ENCODE measurements at places on chromosomes 3 and 15.

GRCh38 chr3:165185707-165186327 lies 10.4 kb downstream of the SLITRK3 start:
- DNase-seq, result peak; percentile 12

DNA sequence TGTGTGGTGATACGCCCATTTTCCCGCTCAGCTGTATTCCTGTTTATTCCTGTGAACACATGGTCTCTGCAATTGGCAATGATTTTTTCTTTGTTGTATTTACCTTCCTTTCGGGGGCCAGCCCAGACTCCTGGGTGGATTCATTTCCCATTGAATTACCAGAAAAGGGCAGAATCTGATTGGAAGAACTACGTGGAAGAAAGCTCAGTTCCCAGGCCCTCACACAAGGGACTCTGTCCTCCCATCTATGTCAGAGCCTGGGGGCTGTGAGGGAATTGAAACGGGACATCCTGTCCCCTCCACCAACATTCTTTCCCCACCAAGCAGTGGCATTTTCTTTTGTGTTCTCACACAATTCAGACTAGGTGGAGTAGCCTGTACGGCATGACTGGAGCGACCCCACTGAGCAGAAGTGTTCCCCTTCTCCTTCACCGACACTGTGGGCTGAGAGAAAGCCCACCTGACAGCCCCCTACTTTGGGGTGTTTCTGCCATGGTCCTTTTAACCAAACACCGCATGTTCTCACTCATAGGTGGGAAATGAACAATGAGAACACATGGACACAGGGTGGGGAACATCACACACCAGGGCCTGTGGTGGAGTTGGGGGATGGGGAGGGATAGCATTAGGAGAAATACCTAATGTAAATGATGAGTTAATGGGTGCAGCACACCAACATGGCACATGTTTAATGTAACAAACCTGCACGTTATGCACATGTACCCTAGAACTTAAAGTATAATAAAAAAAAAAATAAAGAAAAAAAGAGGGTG lies 32.1 kb upstream of the RFTN1 start:
- no peak for DNase-seq

GRCh38 chr15:66670175-66670574 lies 31.9 kb upstream of the SMAD6 start:
- no peak for DNase-seq

- no peak for DNase-seq
These were observed 74.5 kb downstream of the MYLK start for GRCh38 chr3:123809597-123809996.

- DNase-seq, result no peak
These were observed 216.3 kb downstream of the LPP start for GRCh38 chr3:188370081-188370830.

- DNase-seq, result no peak
These were observed 332.3 kb downstream of the ERC2 start for GRCh38 chr3:56135941-56136340.

GRCh38 chr3:70614111-70614510 lies 301.7 kb upstream of the MDFIC2 start:
- no peak for DNase-seq

GRCh38 chr3:146421819-146422759 lies 47.3 kb downstream of the PLSCR2 start:
- DNase-seq, result no peak

DNA sequence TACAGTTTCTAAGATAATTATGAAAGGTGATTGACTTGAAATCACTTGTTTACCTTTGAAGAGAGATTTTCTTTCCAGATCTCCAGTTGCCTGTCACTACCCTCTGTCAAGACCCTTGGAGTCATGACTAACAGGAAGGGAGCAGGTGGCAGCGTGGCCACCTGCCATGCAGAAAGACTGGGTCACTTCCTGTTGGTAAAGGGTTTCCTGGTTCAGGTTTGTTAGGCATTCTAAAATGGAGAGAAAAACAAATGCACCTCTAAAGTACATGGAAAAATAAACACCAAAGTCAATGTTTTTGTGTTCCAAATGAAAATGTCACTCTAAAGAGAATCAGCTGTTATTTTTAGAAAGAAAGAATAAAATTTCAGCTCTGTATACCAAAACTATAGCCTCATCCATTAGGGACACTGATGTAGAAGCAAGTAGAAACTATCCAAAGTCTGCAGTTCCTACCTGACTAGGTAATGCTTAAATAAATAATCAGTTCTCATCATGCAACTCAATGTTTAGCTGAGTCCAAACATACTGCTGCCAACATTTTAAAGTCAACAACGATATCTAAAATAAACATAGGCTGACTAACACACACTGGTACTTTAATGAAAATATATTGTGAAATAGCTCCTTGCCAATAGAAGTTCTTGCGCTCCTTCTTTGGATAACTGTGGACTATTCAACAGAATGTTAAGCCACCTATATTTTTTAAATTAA lies 23.9 kb upstream of the TM4SF1 start:
- DNase-seq, result no peak

DNA sequence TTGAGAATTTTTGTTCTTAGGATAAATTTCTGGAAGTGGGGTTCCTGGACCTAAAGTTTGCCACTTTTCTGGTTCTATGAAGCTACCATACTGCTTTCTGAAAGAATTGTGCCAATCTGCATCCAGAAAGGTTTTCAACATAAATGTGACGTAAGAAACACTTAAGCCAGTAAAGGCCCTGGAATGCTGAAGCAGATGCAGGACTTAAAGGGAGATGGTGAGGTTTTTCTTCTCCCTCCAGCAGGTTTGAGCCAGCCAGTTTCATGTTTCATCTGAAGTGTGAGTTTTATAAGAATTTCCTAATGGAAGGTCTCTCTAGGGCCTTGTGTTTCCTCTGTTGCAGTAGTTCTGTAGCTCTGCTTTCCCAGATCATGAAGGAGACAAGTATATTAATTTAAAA lies 33.1 kb downstream of the ZNF592 start:
- no peak for DNase-seq

DNA sequence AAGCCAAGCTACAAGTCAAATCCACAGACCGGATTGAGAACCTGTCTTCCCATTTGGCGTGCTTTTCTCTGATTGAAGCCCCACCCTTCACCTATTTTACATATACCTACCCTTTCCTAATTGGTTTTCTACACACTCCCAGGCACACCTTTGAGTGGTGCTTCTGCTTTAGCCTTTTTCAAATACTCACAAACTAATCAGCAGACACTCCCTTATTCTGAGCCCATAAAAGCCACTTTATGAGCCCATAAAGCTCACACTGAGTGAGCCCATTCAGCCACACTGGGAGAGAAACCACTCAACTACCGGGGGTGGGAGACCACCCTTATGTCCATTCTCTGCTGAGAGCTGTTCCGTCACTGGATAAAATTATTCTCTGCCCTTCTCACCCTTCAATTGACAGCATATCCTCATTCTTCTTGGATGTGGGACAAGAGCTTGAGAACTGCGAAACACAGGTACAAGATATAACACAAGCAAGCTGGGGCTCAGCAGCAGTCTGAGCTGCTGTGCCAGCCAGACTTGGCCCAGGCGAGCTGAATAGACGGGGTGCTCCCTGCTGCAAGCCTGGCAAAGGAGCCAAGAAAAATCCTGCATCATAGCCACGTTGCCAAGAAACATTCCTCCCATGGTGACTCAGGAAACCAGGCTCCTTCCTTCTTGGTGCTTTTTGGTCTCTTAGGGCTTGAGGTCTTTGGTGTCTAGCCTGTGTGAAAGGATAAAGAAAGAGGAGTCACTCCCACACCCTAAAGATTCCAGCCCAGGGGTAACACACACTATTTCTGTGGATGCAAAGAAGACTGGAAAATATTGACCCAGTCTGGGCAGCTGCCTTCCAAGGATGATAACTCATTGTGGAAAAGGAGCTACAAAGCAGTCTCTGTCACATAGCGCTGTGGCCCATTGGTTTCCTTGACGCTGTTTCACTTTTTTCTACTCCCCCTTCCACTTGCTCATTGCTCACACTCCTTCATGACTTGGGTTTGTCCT lies 609.7 kb downstream of the MCTP2 start:
- no peak for DNase-seq

GRCh38 chr3:42498034-42498433 lies 4.4 kb upstream of the VIPR1 start:
- DNase-seq, result no peak

DNA sequence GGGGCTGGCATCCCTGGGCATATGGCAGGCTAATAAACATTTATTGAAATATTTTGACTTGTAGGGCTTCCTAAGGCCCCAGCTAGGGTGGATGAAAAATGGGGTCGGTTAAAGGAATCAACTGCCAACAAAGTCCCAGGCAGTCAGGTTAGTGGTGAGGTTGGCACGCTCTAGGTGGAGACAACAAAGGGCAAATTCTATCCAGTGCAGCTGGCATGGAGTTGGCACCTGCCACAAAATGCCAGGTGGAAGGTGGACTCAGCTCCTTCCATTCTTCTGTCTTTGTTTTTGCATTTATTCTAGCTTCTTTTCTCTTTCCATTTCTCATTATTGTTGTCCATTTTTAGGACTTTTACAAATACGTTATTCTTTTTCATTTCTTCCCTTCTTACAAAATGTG lies 31.0 kb downstream of the LCMT2 start:
- no peak for DNase-seq

- peak; percentile 82 for DNase-seq
These were observed at the start of gene TOPBP1 for GRCh38 chr3:133661454-133662277. TSS of gene TOPBP1 (minus strand) at chr3:133661941. CDS start at chr3:133661127, 814 bp downstream.

DNA sequence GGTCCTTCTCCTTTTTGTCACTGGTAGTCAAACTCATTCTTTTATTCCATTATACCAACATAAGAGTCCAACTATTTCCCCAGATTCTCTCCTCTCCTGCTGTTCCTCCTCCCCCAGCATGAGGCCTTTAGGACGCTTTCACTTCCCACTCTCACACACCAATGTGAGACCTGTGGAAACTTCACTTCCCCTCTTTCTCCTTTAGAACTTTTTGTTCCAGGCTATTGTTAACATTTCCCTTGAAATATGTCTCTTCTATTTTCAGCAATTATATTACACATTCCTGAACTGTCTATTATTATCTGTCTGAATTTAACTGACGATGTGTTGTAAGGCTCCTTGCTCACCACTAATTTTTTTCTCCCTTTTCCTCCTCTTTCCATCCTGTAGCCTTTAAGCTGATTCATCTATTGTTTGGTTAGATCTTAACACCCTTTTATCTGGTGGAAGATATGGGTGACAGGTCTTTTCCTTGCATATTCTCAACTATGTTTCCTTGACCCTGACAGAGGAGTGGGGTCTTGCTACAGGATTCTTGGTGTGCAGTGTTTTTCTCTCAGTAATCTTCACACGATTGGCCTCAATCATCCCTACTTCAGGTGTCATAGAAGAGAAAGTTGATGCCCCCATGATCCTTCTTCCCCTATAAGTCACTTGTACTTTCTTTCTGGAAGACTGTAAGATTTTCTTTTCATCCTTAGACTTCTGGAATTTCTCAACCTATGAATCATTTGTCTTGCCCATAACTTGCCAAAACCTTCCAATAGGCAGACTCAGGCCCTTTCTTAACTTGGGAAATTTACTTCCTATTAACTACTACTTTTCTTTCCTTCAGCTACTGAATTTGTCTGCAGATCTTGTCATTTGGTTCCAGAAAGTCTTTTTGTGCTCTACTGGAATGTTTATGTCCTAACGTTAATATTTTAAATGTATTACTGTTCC lies 5.9 kb downstream of the CYP19A1 start:
- no peak for DNase-seq

DNA sequence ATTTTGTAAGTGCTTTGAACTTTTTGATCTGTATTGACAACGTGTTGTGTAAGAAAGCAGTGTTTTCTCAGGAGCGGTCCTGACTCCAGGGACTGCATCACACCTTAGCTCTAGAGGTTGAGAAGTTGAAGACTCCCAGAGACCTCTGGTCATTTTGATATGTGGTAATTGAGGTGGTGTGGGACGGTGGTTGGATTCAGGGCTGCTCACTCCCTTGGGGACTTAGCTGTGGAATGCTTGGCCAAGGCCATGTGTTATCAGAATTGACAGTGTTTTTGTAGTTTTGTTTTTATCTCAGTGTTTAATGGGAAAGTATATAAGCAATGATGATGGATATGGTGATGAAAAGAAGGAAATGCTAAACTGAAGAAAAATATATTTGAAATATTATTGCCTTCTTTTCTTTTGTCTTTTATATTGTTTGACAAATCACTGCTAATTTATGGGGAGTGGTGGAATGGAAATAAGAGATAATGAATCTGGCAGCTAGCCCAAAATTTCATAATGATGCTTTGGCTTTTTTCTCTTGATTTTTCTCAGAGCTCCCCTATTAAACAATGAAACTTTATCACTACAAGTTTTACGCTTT lies 16.0 kb downstream of the CMSS1 start:
- no peak for DNase-seq

DNA sequence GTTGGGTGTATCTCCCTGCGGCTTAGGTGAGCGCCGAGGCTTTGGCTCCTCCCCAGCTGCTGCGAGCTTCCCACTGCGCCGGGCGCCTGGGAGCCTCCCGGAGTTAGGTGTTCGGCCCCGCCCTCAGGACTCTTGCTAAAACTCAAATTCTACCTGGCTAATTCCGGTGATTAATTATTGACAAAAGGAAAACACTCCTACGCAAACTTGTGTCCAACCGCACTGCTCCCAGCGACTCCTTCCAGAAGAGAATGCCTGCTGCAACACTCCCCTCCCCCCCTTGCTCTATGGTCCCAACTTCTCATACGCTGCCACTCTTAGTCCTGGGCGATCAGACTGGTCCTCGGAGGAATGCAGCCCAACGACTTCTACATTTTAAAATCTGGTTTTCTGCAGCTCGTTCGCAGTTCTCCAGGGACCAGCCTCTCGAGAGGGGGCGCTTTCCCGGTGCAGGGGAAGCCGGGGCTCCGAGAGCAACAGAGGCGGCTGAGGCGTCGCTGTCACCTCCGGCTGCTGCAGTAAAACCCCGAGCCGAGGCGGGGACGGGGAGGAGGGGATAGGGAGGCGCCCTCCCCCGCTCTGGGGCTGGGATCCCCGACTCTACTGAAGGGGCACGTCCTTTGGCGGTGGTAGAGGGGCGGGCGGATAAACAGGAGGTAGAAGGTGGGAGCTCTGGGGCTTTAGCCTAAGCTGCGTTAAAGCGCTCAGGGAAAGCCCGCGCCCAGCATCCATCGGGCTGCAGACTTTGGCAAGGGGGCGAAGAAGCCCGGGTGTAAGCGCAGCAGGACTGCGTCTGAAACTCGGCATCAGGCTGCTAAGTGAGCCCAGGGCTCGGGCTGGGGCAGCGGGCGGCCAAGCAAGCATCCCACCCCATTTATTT lies at the start of gene SPTSSB:
Gene SPTSSB (minus strand): TSS at position 77 of the 880 bp plus-strand sequence. CDS start 25,194 bp downstream, outside the sequence.
- DNase-seq, result peak; percentile 45

GRCh38 chr15:96125721-96126415 lies 204.6 kb upstream of the NR2F2 start:
- DNase-seq, result no peak

- no peak for DNase-seq
These were observed 173.5 kb downstream of the ABHD5 start for GRCh38 chr3:43863966-43864933.

DNA sequence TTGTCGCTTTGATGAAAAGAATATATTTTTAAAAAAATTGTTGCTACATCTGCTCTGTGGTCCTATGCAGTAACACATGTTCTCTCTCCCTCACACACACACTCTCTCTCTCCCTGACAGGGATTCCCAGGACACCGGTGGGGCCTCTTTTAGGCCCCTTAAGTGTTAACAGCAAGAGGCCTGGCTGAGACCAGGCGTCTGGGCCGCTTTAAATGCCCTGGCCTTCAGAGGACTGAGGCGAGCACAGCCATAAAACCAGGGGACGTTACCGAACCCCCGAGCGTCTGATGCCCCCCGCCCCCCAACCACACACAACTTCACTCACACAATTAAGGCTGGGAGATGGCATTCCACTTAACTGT lies 1.7 kb downstream of the BNC1 start:
- DNase-seq, result no peak

All from CD4-positive, alpha-beta memory T cell (primary cell).